ENCODE measurements at places on chromosomes 2 and 18.

DNA sequence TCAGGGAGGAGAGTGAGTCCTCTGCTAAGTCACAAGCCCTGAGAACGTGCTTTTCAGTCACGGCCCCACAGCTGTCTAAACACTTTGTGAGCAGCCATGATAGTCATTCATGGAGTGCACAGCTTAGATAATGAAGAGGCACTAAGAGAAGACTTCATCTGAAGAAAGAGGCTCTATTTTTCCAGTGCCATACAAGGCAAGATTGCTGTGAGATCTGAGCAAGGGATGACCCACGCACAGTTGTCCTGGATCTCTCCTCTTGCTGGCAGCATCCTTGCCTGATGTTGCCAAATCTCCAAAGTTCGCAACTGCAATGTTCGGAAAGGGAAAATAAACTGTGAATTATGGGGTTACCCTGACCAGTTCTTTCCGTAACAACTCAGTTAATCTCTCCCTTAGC lies 418.7 kb downstream of the MEIS1 start:
- no peak for DNase-seq
- no peaks in the 10 kb centered on the region for H3K36me3 ChIP-seq
- H3K27me3 ChIP-seq = no peaks in the 10 kb centered on the region
- H3K4me1 ChIP-seq = peaks cover 2% of the 10 kb centered on the region
- no peak overlapping the region for H3K27ac ChIP-seq

DNA sequence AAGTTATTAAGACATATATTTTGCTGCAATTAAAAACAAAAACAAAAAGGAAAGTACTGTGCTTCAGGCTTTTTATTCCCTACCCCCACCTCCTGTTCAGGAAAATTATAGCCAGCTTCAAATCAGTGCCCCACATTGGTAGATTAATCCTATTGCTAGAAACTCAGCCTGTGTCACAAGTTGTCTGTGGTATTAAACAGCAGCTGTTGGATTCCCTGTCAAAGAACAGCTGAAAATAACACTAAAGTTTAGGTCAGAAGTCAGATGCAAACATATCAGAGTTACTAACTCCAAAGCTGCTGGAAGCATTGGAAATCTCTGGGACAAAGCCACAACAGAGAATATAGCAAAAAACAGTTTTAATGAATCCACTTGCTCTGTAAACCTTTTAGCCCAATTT lies 818 bp upstream of the CCDC141 start:
- no peak for DNase-seq
- H3K27ac ChIP-seq = no peak overlapping the region
- H3K4me1 ChIP-seq = no peaks in the 10 kb centered on the region

GRCh38 chr2:160695402-160696086 lies 201.9 kb upstream of the RBMS1 start:
- DNase-seq = no peak
- H3K4me3 ChIP-seq = no peak overlapping the region
- H3K27ac ChIP-seq = no peak overlapping the region

GRCh38 chr2:73610111-73610510 lies 32.1 kb downstream of the NAT8 start:
- no peaks in the 10 kb centered on the region for H3K36me3 ChIP-seq
- no peak for DNase-seq
- no peaks in the 10 kb centered on the region for H3K27me3 ChIP-seq
- no peaks in the 10 kb centered on the region for H3K4me1 ChIP-seq
- no peak overlapping the region for H3K4me3 ChIP-seq

DNA sequence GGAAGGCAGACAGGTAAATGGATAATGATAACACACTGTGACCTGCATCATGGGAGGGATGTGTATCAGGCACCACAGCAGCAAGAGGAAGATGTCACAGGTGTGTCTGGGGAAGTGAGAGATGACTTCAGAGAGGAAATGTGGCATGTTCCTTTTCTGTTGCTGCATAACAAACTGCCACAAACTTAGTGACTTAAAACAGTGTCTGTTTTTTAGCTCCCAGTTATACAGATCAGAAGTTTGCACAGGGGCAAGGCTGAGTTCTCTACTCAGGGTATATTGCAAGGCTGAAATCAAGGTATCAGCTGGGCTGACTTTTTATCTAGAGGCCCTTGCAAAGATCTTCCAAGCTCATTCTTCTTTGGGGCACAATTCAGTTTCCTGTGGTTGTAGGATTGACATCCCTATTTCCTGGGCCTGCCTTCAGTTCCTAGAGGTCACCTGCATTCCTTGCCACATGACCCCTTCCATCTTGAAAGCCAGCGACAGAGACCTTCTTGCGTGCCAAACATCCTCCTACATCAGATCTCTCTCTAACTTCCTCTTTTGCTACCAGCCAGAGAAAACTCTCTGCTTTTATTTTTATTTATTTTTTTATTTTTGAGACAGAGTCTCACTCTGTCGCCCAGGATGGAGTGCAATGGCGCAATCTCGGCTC lies 2.1 kb upstream of the MAP3K2 start:
- H3K27me3 ChIP-seq = no peaks in the 10 kb centered on the region
- no peak overlapping the region for H3K4me3 ChIP-seq
- H3K4me1 ChIP-seq = no peaks in the 10 kb centered on the region
- no peak overlapping the region for H3K27ac ChIP-seq

DNA sequence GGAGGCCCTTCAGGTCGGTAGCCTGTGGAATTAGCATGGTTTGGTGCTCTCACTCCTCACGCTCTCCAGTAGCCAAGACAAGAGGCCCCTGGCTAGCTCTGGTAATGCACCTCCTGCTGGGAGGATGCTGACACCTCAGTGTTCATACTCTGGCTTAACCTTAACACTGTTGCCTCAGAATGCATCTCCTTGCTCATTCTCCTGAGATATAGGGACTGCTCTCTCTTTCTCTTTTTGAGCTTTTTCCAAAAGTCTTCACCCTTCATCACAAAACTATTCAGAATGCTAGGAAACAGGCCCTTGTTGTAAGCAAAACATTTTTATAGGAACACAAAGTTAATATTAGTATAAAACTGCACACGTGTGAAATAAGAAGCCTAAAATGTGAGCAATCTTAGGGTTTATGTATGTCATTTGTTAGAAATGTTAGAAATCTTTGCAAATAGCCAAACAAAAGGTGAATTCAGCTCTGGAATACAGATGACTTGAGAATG lies 17.3 kb upstream of the IMPA2 start:
- H3K4me3 ChIP-seq = no peak overlapping the region
- H3K36me3 ChIP-seq = no peaks in the 10 kb centered on the region
- no peak for DNase-seq
- H3K4me1 ChIP-seq = peaks cover 3% of the 10 kb centered on the region
- no peaks in the 10 kb centered on the region for H3K27me3 ChIP-seq

DNA sequence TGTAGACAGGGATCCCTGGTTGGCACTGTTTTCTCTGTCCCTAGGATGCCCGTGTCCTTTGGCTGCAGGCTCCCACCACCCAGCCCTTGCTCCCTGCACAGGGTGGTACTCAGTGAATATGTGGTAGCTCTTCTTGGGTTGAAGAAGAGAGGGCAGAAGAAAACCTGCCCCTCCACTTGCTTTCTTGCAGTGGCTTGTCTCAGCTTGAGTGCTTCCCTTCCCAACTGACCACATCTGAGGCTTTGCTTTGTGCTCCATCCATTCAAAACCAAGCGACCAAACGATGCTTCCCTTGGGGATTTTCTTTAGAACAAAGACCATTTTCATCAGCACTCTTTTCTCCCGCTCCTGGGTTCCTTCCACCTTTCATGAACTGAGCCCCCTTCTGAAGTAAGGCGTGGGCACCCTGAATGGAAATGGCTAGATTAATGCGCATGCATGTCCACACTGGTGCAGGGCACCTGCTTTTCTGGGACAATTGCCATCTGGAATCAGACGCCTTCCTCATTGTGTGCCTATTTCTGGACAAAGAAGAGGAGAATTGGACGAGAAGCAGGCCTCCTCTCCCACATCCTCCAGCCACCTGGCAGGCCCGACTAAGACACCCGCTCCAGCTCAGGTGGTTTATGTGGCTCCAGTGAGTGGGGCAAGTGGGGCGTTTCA lies 59.1 kb downstream of the ARL4C start:
- no peak overlapping the region for H3K4me3 ChIP-seq
- DNase-seq = no peak
- no peaks in the 10 kb centered on the region for H3K36me3 ChIP-seq
- H3K27ac ChIP-seq = no peak overlapping the region
- H3K27me3 ChIP-seq = no peaks in the 10 kb centered on the region

DNA sequence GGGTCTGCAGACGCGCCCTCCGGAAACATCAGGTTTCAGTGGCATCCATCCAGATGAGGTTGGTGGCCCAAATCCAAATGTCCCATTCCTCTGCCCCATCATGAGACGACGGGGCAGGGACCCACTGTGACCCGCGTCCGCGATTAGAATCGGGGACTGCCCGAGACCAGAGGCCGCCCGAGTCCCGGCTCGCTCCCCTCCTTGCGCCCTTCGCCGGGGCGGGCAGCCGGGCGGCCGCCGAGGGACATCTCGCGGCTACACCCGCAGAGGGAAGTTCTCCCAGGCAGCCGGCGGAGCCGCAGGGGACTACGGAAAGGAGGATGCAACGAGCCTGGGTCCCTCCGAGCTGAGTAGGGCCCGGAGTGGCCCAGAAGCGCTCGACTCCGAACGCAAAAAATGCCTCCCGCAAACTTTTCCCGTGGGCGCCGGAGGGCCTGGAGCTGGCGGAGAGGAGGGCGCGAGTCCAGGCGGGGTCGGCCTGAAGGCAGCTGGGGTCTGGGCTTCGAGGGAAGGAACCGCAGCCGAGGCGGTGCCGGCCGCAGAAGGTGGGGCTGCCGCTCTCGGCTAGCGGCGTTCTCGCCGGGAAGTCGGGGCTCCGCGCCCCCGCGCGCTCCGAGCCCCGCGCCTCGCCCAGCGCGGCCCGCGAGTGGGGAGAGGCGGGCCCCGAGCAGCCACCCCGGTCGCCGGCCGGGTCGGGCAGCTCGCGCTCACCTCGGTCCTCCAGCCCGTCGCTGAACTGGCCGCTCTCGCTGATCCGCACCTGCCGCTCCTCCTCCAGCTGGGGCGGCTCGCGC lies 580 bp downstream of the TMEM163 start:
- no peak overlapping the region for H3K27ac ChIP-seq
- H3K27me3 ChIP-seq = peaks cover 19% of the 10 kb centered on the region
- H3K4me3 ChIP-seq = peak overlapping the region; percentile 77
- no peaks in the 10 kb centered on the region for H3K36me3 ChIP-seq
- DNase-seq = peak; percentile 77
- H3K4me1 ChIP-seq = peaks cover 8% of the 10 kb centered on the region

DNA sequence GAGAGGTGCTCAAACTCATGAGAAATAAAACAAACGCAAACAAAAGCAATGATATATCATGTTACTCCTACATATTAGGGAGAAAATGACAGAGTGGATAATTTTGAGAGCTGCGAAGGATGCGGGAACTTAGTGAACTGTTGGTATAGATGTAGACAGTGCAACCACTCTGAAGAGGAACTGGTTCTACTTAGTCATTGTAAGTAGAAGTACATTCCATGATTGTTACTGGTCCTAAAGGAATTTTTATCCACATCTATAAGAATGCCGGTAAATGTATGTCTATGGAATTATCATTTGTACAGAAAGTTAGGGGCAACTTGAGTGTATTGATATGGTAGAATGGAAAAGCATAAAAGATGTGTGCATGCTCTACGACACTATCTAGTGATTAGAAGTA lies 1238.4 kb downstream of the LRP1B start:
- H3K27ac ChIP-seq = no peak overlapping the region
- H3K4me1 ChIP-seq = peaks cover 2% of the 10 kb centered on the region
- no peaks in the 10 kb centered on the region for H3K27me3 ChIP-seq
- no peak overlapping the region for H3K4me3 ChIP-seq
- DNase-seq = no peak

- no peaks in the 10 kb centered on the region for H3K36me3 ChIP-seq
- no peaks in the 10 kb centered on the region for H3K27me3 ChIP-seq
- no peak overlapping the region for H3K27ac ChIP-seq
These were observed 38.2 kb upstream of the PXDN start for GRCh38 chr2:1782514-1782913.

GRCh38 chr2:106178716-106179115 lies 15.4 kb downstream of the UXS1 start:
- DNase-seq = no peak
- no peaks in the 10 kb centered on the region for H3K36me3 ChIP-seq
- H3K27ac ChIP-seq = no peak overlapping the region

DNA sequence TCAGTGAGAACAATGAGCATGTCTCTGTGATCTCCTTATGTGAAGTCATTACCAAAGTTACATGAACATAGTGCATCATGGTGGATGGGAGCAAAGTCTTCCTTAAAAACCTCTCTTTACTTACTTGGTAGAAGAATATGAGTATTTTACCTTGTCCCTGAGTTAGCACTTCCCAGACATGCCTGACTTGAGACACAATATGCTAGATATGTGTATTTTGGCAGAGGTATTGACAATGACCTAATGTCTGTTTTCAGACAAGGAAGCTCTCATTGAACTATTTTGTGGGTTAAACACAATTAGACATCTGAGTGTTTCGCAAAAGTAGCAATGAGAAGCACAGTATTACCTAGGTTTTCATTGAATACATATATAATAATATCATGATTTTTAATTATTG lies 99.1 kb upstream of the MC4R start:
- H3K27ac ChIP-seq = no peak overlapping the region
- H3K36me3 ChIP-seq = no peaks in the 10 kb centered on the region
- DNase-seq = no peak
- H3K4me3 ChIP-seq = no peak overlapping the region
- no peaks in the 10 kb centered on the region for H3K4me1 ChIP-seq

DNA sequence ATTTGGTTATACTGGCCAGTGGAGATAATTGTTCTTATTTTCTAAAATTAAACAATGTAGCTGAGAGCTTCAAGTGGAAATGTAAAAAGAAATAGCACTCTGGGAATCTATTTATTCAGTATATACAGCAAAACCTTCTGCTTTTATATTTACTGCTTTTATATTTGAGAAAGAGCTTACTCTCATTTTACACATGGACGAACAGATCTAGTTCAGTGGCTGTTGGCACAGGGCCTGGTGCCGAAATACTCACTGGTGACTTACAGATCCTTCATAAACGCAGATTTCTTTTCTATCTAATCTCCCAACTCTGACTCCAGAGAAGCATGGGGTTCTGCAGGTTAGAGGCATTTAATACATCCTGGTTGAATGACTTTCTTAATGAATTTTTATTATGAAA lies 266.2 kb downstream of the ASXL3 start:
- peaks cover 3% of the 10 kb centered on the region for H3K4me1 ChIP-seq
- H3K36me3 ChIP-seq = no peaks in the 10 kb centered on the region
- no peaks in the 10 kb centered on the region for H3K27me3 ChIP-seq
- H3K4me3 ChIP-seq = no peak overlapping the region
- DNase-seq = no peak

GRCh38 chr2:182852801-182853200 lies 13.6 kb downstream of the FRZB start:
- no peak overlapping the region for H3K27ac ChIP-seq
- no peaks in the 10 kb centered on the region for H3K27me3 ChIP-seq
- no peaks in the 10 kb centered on the region for H3K36me3 ChIP-seq
- H3K4me3 ChIP-seq = no peak overlapping the region

DNA sequence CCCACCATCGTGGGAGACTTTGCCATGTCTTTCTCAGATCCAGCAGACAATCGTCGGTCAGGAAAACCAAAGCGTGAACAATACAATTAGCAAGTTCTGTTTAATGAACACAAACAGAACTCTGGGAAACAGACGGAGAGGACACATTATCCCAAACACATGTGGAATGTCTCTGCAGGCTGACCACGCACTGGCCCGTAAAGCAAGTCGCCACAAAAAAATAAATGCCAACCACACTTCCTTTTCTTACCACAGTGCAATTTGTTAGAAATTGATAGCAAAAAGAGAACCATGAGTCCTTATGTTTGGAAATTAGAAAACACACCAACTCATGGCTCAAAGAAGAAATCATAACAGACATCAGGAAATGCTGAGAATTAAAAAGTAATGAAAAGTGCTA lies 210.9 kb downstream of the TWIST2 start:
- no peaks in the 10 kb centered on the region for H3K4me1 ChIP-seq
- no peaks in the 10 kb centered on the region for H3K27me3 ChIP-seq
- DNase-seq = no peak

GRCh38 chr2:238138331-238139195 lies at the start of gene KLHL30:
TSS of gene KLHL30 (plus strand) at chr2:238138668. CDS start at chr2:238140755, 2,087 bp downstream.
- H3K27ac ChIP-seq = no peak within 1 kb of the TSS
- no peaks in the 10 kb centered on the region for H3K27me3 ChIP-seq
- DNase-seq = no peak
- no peak within 1 kb of the TSS for H3K4me3 ChIP-seq
